NCI-H2227 treated with DMSO at 0.1 percent for 48 hours (cell line): ENCODE measurements at places on chromosomes 3 and 15.

- no peak for DNase-seq
Measured at GRCh38 chr3:134466331-134466730, 19.5 kb downstream of the ANAPC13 start.

DNA sequence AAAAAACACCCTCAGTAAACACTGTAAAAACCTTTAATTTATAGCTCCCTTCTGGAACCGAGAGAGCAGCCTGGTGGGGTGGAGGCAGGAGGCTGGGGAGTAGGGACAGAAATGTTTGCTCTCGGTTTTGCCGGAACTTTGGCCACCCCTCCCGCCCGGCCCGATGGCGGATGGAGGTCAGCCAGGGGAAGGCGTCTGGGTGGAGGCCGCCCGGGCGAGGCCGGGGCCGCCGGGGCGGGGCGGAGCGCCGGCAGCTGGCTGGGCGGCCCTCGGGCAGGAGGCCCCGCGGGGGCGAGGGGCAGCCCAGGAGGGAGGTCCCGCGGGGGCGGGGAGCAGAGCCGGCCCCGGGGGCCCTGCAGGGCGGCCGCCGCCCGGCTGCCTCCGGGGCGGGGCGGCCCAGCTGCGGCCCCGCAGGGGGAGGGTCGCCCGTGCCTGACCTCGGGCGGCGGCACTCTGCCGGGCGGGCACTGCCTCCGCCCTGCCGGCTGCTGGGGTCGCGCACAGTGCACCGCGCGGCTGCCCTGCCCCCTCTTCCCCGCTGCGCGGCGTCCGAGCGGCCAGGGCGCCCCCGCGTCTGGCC is 829 bp upstream of the SKIL start:
- DNase-seq, result no peak

DNA sequence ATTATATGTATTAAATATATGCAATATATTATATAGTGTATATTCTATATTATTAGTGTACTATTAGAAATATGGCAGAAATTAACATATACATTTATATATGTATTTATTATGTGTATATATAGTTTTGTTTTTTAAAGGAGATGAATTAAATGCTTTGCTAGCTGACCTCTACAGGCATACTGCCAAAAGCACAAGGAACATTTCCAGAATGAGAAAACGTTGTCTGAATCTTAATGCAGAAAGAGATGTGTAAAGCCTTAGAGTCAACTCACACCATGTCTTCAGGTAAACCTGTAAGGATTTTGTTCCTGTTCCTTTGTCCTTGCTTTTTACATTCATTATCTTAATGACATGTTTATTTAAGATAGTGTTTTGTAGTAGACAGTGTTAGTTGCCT is 111.9 kb downstream of the ST8SIA2 start:
- no peak for DNase-seq

DNA sequence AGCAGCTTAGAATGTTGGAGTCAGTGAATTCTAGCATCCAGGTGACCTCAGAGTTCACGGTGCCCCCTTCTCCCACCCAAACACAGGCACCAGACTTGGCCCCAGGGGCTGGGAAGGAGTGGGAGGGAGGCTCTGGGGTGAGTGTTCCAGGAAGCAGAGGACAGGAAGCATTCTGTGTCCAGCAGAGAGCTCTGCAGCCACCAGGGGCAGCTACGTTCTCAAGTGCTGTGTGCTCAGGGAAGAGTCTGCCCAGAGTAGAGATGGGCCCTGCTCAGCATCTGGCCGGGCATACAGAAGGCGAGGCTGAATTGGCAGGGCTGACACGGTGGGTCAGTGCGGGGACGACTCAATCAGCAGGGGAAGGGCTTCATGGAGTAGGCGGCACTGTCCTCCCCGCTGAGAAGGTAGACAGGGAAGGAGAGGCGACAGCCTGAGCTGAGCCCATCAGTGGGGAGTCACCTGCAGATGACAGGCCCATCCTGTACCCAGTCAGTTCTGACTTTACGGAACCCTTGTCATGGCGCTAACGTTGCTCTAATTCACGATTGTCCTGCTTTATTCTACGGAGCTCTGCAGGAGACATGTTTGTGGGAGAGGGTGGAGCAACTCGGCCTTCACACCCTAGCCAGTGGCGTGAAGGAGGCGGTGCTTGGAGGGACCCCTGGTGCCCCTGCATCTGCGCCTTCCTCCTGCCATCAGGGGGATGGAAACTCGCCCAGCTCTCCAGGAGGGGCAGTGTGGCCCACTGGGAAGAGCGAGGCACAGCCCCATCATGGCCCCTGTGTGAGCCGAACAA is 82.2 kb downstream of the C3orf70 start:
- DNase-seq, result no peak

GRCh38 chr3:119649761-119650160 is 10.6 kb downstream of the POPDC2 start:
- no peak for DNase-seq

DNA sequence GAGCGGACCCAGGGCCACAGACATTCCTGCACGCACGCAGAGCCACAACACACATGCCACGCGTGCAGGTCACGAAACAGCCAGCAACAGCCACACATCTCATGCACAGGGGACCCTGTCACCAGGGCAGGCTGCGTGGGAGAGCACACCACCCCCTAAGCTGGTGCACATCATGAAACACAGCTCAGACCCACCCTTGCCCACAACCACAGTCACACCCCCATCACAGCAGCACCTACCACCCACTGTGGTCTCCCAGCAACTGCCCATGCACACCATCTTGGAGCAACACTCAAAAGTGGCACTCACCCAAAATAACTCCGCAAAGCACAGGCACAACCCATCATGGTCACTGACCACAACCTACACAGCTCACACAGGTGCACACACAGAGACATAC is 75.7 kb downstream of the OCA2 start:
- DNase-seq, result no peak
